CD4-positive, alpha-beta T cell (primary cell): ENCODE measurements at places on chromosomes 2 and 18. TPM values are rescaled to one million over a fixed set of nuclear protein-coding genes. Genes with fewer than 3 reads are reported as not detected.

- H3K27me3 ChIP-seq, result no peaks in the 10 kb centered on the region
- no peak overlapping the region for H3K4me3 ChIP-seq
- no peak overlapping the region for H3K27ac ChIP-seq
- peaks cover 39% of the 10 kb centered on the region for H3K4me1 ChIP-seq
- DNase-seq, result no peak
- no peaks in the 10 kb centered on the region for H3K36me3 ChIP-seq
Measured at GRCh38 chr2:9796056-9797010, 46.9 kb upstream of the TAF1B start.

GRCh38 chr2:238929242-238930081 is 81.6 kb downstream of the TWIST2 start:
- no peak overlapping the region for H3K4me3 ChIP-seq
- peaks cover 11% of the 10 kb centered on the region for H3K27me3 ChIP-seq
- H3K27ac ChIP-seq, result no peak overlapping the region
- DNase-seq, result no peak
- no peaks in the 10 kb centered on the region for H3K4me1 ChIP-seq
- H3K36me3 ChIP-seq, result no peaks in the 10 kb centered on the region

DNA sequence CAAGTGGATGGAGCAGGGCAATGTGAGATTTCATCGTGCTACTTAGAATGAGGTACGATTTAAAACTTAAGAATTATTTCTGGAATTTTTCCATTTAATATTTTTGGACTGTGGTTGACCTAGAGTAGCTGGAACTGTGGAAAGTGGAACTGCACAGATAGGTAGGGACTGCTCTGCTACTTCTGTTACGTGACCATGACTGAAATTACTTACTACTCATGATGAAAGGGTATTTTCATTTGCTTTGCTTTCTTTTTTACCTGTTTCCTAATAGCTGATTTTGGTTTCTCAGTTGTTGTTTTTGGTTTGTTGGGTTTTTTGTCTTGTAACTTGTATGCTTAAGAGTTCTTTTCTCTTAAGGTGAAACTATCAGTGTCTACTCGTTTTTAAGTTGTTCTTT is 11.4 kb downstream of the UBE2E3 start:
- no peak overlapping the region for H3K27ac ChIP-seq
- no peaks in the 10 kb centered on the region for H3K4me1 ChIP-seq
- H3K27me3 ChIP-seq, result no peaks in the 10 kb centered on the region

Gene VIT
- not detected for total RNA-seq

DNA sequence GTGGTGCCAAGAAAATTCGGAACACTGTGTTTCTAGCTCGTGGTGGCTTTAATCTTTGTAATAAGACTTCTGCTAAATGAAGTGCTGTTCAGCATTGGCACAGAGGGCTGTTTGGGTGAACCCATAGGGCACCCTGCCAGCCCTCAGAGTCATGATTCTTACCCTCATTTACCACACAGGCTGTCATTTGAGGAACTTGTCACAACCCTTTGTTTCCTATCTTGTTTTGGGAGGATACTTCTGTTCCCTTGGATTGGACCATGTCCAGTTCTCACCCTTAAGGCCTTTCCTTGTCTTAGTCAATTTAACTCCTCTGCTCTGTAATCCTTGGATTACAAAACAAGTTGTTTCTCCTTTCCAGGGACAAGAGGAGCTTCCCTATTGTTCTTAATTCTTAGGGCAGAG is 225.7 kb downstream of the MTX2 start:
- no peaks in the 10 kb centered on the region for H3K4me1 ChIP-seq
- DNase-seq, result no peak
- H3K4me3 ChIP-seq, result no peak overlapping the region

DNA sequence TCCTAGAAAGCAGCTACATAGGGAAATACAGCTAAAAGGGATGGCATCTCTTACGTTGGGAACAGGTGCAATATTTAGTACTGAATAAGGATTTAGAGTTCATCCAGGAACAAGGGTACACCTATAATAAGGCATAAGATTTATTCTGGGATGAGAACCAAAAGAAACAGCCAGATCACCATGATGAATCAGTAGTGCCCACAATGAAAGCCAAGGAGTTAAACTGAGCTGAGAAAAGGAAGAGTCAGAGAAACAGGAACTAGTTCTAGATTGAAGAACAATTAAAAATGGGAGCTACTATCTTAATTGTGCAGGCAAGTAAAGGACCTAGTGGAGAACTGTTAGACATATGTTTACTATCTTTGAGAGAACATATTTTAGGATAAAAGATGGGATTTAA is 692.3 kb downstream of the LRP1B start:
- H3K27ac ChIP-seq, result no peak overlapping the region
- no peaks in the 10 kb centered on the region for H3K4me1 ChIP-seq
- no peaks in the 10 kb centered on the region for H3K36me3 ChIP-seq
- H3K27me3 ChIP-seq, result no peaks in the 10 kb centered on the region
- H3K4me3 ChIP-seq, result no peak overlapping the region

GRCh38 chr2:225027061-225027762 is 15.1 kb downstream of the DOCK10 start:
- H3K27me3 ChIP-seq, result no peaks in the 10 kb centered on the region
- no peak overlapping the region for H3K27ac ChIP-seq
- peaks cover 59% of the 10 kb centered on the region for H3K4me1 ChIP-seq
- DNase-seq, result no peak
- H3K4me3 ChIP-seq, result no peak overlapping the region

DNA sequence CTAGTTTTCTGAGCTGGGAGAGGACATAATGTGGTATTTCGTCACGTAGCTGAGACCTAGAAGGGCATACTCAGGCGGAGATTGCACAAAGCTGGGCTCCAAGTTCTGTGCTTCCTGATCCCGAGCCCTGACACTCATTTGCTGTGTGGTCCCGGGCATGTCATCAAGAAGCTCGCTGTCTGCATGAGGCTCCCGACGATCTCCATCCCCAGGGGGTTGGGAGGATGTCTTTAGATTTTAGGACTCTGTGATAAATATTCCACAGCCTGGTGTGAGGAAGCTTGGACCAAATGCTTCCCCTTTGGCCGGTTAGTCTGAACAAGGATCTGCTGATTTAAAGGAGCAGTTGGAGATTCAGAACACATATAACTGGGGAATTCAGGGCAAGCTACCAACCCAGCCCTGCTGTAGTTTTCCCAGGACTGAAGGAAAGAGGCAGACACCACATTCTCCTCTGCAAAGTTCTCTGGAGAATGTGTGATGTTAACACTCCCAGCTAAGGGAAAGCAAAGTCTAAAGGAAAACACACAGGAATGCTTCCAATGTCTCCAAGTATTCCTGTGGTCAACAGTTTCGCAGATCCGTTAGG is 2.3 kb downstream of the KCNE4 start:
- H3K27ac ChIP-seq, result no peak overlapping the region
- H3K4me3 ChIP-seq, result no peak overlapping the region
- H3K27me3 ChIP-seq, result no peaks in the 10 kb centered on the region

DNA sequence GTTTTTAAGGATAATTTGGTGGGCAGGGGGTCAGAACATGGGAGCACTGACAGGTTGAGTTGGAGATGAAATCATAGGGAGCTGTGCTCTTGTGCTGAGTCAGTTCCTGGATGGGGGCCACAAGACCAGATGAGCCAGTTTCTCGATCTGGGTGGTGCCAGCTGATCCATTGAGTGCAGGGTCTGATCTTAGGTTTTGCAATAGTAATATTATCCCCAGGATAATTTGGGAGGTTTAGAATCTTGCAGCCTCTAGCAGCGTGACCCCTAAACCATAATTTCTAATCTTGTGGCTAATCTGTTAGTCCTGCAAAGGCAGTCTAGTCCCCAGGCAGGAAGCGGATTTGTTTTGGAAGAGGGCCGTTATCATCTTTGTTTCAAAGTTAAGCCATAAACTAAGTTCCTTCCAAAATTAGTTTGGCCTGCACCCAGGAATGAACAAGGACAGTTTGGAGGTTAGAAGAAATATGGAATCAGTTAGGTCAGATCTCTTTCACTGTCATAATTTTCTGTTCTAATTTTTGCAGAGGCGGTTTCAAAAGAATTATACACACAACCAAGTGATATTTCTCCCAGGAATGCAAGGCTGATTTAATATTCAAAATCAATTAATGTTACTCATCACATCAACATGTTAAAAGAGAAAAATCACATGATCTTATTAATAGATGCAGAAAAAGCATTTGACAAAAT is 23.0 kb downstream of the DBI start:
- peaks cover 4% of the 10 kb centered on the region for H3K27me3 ChIP-seq
- no peak overlapping the region for H3K4me3 ChIP-seq
- no peaks in the 10 kb centered on the region for H3K36me3 ChIP-seq
- DNase-seq, result no peak
- no peaks in the 10 kb centered on the region for H3K4me1 ChIP-seq

- no peak overlapping the region for H3K4me3 ChIP-seq
- DNase-seq, result no peak
- H3K36me3 ChIP-seq, result no peaks in the 10 kb centered on the region
- no peaks in the 10 kb centered on the region for H3K27me3 ChIP-seq
- H3K27ac ChIP-seq, result no peak overlapping the region
Measured at GRCh38 chr2:191274413-191274815, 29.2 kb downstream of the MYO1B start.

GRCh38 chr18:34528177-34528576 is 181.9 kb upstream of the DTNA start:
- no peak overlapping the region for H3K4me3 ChIP-seq
- no peaks in the 10 kb centered on the region for H3K36me3 ChIP-seq
- DNase-seq, result no peak
- H3K4me1 ChIP-seq, result no peaks in the 10 kb centered on the region

DNA sequence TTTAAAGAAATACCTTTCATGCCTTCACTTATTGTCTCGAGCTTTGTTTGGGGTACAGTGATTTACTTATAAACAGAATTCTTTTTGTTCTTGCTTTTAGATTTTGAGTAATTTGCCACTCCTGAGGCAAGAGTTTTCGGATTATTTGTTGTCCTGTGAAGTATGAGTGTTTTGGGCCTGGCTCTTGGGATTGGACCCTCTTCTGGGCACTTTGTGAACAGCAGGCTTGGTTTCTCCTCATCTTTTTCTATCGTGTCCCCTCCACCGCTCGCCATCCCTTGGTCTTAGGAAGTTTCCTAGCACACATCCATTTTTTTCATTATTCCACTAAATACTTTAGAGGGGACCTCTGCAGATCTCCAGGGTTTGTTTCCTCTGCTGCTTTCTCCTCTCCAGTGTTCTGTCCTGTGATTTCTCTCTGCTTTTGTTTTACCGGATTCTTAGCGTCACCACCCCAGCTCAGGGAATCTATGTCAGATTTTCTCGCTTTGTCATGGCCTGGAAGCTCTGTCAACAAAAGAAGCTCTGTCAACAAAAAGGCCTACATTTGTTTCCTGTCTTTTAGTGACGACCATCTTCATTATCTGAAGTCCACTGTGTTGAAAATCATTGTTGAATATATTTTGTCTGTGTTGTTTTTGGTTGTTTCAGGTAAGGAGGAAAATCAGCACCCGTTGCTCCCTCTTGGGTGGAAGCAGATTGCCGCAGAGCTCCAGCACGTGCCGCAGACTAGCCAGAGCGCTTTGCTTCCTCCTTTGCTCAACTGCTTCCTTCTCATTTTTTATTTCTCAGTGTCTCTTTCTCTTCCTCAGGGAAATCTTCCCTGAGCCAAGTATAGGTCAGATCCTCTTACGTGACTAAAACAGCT is 27.8 kb downstream of the ANKRD62 start:
- peaks cover 3% of the 10 kb centered on the region for H3K27me3 ChIP-seq
- DNase-seq, result no peak
- no peak overlapping the region for H3K27ac ChIP-seq
- H3K4me1 ChIP-seq, result no peaks in the 10 kb centered on the region
- H3K36me3 ChIP-seq, result no peaks in the 10 kb centered on the region
- no peak overlapping the region for H3K4me3 ChIP-seq

DNA sequence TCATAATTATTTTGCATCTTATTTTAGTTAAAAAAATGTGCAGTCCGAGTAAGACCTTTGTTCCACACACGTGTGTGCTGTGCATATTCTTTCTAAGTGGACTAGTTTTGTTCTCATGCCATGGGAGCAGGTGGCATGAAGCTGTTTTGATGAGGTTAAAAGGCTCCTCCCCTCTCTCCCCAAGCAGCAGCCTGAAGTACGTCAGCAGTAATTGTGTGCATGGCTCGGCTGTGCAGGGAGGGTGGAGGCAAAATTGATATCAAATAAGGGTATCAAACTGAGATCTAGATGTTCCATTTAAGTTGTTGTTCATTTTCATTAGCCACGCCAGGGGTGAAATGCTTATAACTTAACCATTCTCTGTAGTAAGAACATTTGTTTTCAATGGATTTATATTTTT is at the start of gene NYAP2:
Gene NYAP2 (plus strand): TSS at position 207 of the 400 bp plus-strand sequence. CDS start 9,171 bp downstream, outside the sequence.
- no peak within 1 kb of the TSS for H3K27ac ChIP-seq
- no peaks in the 10 kb centered on the region for H3K4me1 ChIP-seq
- peaks cover 3% of the 10 kb centered on the region for H3K27me3 ChIP-seq
- no peak within 1 kb of the TSS for H3K4me3 ChIP-seq
- no peaks in the 10 kb centered on the region for H3K36me3 ChIP-seq

Gene SPEG
- 15.3 TPM for total RNA-seq

DNA sequence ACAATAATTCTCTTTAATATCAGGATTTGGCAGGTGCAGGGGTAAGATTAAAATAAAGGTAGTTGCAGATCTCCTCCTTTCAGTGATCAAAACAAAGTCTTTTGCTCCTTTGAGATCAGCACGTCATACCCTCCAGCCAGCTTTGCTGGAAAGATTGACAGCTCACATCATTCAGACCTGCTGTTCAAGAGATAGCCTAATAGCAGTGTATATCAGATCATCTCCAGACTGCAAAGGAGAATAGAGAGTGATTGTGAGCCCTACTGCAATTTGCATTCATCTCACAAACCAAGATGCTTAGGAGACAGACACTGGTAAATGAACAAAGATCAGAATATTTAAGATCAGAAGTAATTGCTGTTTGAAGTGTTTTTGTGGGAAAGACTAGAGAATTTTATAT is 135.8 kb upstream of the DSEL start:
- no peak overlapping the region for H3K4me3 ChIP-seq
- no peaks in the 10 kb centered on the region for H3K27me3 ChIP-seq
- no peaks in the 10 kb centered on the region for H3K36me3 ChIP-seq
- H3K27ac ChIP-seq, result no peak overlapping the region
- no peaks in the 10 kb centered on the region for H3K4me1 ChIP-seq

DNA sequence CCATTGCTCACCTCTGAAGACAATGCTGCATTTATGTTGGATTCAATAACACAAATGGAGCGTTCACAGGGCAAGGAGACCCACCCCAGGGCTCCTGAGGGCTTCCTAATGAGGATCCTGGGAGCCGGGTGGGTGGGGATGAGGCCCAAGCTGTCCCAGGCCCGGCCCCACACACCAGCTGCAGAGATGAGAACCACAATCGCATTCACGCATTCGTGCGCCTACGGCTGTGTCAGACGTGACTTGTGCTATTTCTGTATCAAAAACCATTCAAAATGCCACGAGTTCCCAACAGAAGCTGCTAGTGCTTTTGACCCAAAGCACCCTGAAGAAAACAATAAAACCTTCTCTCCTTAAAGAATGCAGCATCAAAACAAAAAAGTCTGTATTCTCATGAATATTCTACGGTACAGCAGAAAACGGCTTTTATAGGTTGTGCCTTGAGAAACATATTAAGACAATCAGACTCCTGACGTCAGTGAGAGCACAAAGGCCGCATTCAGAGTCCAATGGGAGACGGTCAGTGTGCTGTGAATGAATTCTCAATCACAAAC is 205.4 kb downstream of the HDAC4 start:
- H3K4me3 ChIP-seq, result no peak overlapping the region
- H3K27me3 ChIP-seq, result no peaks in the 10 kb centered on the region
- no peaks in the 10 kb centered on the region for H3K4me1 ChIP-seq
- peaks cover 31% of the 10 kb centered on the region for H3K36me3 ChIP-seq
- no peak overlapping the region for H3K27ac ChIP-seq
- DNase-seq, result no peak
